Foreskin fibroblast (primary cell): ENCODE measurements at places on chromosomes 2 and 18.

- no peak for DNase-seq
These were observed 420.3 kb upstream of the CHAC2 start for GRCh38 chr2:53347269-53347668.

- no peak for DNase-seq
These were observed 117.8 kb upstream of the SMAD2 start for GRCh38 chr18:48048251-48048650.

GRCh38 chr2:47063538-47063930, 91.6 kb downstream of the STPG4 start:
- no peak for DNase-seq

GRCh38 chr18:48040457-48041110, 110.1 kb upstream of the SMAD2 start:
- no peak for DNase-seq

- no peak for DNase-seq
These were observed 71.0 kb downstream of the HS1BP3 start for GRCh38 chr2:20579866-20580265.

- DNase-seq: no peak
These were observed 484.0 kb downstream of the SATB2 start for GRCh38 chr2:198973785-198974184.

DNA sequence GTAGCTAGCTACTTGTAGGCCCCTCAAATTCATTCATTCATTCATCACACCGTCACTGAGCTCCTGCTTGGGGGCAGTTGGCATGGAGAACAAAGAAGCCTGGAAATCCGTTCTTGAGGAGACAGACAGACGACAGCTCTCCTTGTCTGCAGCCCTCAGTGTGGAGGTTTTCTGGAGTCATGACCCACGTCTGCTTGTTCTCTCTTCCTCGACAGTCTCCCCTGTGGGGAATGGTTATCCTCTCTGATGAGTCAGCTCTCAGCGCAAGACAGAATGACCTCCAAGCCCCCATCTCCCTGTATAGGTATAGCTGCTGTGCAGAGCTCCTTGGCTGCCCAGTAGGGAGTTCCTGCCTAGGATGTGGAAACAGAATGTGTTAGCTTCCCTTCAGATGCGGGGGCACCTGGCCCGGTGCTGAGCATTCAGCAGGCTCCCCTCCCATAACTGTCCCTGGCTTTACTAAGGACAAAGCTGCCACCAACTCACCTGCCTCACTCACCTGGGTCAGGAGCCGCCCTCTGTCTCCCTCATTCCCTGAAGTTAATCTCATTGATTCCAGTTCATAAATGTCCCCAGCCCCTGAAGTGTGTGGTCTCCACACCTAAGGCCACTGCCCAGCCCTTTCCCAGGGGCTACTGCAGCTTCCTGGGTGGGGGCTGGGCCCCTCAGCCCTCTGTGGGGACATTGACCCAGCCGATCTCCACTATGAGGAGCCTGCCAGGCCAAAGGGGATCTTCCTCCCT, 124.7 kb downstream of the ACKR3 start:
- DNase-seq: no peak

GRCh38 chr2:72427022-72427861, 279.6 kb upstream of the CYP26B1 start:
- no peak for DNase-seq

GRCh38 chr18:45357686-45358470, 257.4 kb upstream of the SLC14A2 start:
- no peak for DNase-seq

- DNase-seq: peak; percentile 55
These were observed 173.5 kb upstream of the FN1 start for GRCh38 chr2:215609089-215610032.

GRCh38 chr2:235643680-235644511, 150.1 kb downstream of the AGAP1 start:
- DNase-seq: no peak

- DNase-seq: no peak
These were observed 152.4 kb downstream of the ZFP36L2 start for GRCh38 chr2:43074052-43074451.

GRCh38 chr2:106097038-106098000, 96.8 kb downstream of the UXS1 start:
- no peak for DNase-seq
